ENCODE measurements at places on chromosomes 7 and 10. TPM values are rescaled to one million over a fixed set of nuclear protein-coding genes. Genes with fewer than 3 reads are reported as not detected.
A peak's percentile ranks its signal among the peaks of the same experiment; 100 is the strongest.

DNA sequence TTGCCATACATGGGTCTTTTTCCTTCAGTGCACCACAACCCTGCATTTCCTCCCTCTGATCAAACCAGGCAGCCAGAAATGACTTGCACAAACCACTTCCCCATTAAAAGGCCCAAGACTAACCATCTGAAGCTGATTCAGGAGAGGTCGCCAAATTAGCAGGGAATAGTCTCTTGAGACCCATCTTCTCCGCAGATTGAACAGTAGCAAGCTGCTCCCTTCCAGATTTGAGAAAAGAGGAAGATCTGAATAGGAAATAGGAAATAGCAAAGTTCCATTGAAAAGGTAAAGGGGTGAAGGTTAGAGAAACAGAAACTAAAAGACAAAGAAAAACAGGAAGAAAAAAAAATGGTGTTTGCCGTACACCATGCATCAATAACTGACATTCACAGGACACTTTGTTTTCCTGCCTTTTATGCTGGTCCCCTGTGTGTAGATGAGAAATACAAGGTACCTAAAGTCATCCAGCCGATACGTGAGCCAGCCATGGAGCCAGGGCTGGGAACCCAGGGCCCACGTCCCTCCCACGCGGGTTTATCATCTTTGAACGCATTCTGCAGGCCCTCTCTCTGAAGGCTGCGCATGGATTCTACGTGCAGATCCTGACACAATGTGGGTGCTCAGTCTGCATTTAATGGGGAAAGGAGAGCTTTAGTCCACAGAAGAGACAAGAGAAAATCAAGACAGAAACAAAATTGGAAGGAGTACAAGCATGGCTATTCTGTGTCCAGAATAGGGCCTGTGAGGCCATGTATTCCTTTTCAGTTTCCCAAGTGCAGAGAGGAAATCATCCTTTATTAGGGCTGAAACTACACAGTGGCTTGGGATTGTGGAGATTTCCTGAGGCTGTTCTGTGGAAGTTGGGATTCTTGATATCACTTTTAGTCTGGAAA is 268.4 kb upstream of the NPVF start:
- DNase-seq: no peak

- DNase-seq: no peak
Observed at GRCh38 chr7:131359136-131359776, 31.6 kb downstream of the MKLN1 start.

DNA sequence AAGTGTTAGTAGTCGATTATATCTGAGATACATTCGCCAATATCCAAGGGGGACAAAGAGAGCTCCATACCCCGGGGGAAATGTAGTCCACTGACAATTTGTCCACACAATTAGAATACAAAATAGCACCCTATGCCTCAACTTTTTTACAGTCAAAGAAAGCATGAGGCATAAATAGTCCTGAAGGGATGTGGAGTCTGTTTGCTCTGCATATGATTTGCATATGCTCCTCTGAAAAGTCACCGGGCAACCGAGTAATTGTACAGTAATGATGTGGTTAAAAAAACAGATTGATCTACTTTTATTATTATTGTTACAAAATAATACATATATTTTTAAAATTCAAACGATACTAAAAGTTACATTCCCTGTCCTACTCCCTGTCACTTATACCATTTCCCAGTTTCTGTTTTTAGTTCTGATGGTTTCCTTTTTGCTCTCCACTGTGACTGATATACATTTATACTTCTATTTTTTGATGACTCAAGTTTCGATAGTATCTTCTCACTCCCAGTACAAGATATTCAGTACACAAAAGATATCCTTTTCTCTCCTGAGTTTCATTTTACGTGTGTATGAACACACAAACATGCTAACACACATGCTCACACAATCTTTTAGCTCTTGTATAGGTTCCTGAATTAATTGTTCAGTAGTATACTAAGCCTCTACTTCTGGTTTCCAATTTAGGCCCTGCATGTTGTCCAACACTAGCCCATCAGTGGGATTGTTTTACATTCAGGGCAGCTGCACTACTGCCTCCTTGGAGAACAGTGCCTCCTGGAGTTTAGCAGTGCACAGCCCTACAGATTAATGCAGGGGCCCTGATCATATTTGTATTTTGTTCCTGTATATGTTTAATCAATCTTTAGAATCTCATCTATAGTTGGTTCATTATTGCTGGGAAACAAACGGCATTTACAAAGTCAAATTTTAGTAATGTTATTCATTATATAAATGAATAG is 130.9 kb downstream of the TES start:
- DNase-seq: no peak

ELN gene
- 354 TPM for total RNA-seq

DNA sequence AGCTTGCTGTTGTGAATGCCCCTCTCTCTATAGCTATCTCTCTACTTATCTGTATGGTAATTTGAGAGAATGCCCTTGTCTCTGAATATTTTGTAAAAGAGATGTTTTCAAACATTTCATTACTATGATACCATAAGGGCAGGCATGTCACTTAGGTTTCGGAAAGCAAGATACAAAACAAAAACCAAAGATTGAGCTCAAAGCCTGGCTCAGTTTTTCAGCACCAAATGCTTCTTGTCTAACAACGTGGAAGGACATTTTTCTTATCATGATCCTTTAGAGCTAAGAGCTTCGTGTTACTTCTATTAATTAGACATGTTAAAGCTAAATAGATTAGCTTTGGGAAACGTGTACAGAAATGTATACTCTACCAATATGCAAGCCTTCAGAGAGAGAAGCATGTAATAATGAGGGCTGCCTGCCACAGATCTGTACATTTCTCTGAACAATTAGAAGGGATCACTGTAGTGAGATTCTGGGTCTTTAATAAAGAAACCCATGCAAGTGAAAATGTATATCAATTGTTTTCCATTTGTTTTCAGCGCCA is 148.9 kb downstream of the ARID5B start:
- no peak for DNase-seq

DNA sequence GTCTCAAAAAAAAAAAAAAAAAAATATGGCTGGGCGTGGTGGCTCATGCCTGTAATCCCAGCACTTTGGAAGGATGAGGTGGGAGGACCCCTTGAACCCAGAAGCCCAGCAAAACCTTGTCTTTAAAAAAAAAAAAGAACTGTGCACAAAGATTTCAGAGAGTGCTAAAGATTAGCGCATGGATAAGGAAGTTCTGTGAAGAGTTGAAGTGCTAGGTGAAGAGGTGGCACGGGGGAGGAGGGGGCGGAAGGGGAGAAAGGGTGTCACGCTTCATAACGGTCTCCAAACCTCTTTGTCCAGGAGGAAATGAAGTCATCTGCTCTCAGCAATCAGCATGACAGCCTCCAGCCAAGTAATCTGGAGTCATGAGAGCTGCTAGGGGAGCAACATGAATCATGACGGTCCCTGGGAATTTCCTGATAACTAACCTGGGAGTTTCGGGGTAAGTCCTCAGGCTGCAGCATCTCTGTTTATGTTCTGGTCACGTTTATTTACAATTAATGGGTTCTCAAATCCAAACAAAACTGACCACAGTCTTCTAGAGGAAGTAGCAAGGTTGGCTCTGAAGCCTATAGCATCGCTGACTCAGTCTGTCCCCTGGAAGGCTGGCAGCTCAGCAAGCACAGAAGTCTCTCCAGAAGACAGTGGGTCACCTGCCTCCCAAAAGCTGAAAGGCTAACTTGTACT is 1.9 kb upstream of the PLAU start:
- no peak for DNase-seq

STK31 gene
- total RNA-seq: 0.62 TPM

DNA sequence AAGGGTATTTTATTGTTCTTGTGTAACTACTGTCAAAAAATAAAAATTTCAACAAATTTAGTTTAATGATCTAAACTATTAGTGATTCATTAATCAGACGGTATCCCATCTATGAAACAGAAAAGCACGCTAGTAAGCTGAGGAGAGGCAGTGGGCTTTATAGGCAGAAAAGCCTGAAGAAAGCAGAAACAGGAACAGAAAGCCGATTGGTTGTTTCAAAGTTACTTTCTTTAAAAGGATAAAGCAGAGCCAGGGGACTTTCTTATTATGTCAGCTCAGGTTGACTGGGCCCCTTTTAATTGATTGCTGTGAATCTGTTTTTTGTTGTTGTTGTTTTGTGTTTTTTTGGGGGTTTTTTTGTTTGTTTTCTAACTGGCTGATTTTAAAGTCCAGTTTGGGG is 105.5 kb downstream of the TES start:
- no peak for DNase-seq

- no peak for DNase-seq
Observed at GRCh38 chr7:154409703-154410311, 357.6 kb downstream of the DPP6 start.

GIMAP4 gene
- total RNA-seq: 40.4 TPM

- no peak for DNase-seq
Observed at GRCh38 chr7:110371709-110372108, 719.2 kb upstream of the LRRN3 start.

PIK3AP1 gene
- 14.5 TPM for total RNA-seq

- DNase-seq: no peak
Observed at GRCh38 chr7:13099154-13099795, 411.8 kb downstream of the ARL4A start.

- no peak for DNase-seq
Observed at GRCh38 chr7:12540850-12541249, 29.7 kb upstream of the SCIN start.

CRYGN gene
- total RNA-seq: 0.42 TPM

DNA sequence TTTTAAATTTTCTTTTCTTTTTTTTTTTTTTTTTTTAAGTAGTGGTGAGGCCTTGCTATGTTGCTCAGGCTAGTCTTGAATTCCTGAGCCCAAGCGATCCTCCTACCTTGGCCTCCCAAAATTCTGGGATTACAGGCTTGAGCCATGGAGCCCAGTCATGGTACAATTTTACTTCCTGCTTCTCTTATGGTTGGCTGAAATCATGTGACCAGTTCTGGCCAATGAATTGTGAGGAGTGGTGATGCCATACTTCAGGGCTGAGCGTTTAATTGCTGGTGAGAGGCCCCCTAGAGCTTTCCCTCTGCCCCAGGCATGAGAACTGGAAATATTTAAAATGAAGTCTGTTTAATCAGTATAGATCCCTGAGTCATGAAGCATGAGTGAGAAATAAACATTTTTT is 22.2 kb upstream of the BAIAP2L1 start:
- no peak for DNase-seq

DNA sequence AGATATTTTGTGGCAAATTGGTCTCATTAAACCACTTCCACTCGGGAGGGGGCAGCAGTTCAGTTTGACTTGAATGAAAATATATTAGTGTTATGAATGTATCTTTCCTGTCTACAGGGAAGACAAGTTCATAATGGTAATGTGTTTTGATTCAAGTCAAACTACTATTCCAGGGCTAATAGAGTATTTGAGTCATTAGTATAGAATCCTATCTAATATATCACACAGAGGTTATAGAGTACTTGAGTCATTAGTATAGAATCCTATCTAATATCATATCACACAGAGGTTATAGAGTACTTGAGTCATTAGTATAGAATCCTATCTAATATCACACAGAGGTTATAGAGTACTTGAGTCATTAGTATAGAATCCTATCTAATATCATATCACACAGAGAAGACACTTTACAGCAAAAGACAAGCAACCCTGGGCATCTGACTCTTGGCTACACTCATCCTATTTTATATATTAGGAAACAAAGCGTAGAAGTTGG is 199.7 kb upstream of the MAGI2 start:
- no peak for DNase-seq

- no peak for DNase-seq
Observed at GRCh38 chr7:71615017-71615416, 483.1 kb downstream of the GALNT17 start.

- DNase-seq: no peak
Observed at GRCh38 chr7:98681951-98682350, 64.9 kb downstream of the NPTX2 start.

DNA sequence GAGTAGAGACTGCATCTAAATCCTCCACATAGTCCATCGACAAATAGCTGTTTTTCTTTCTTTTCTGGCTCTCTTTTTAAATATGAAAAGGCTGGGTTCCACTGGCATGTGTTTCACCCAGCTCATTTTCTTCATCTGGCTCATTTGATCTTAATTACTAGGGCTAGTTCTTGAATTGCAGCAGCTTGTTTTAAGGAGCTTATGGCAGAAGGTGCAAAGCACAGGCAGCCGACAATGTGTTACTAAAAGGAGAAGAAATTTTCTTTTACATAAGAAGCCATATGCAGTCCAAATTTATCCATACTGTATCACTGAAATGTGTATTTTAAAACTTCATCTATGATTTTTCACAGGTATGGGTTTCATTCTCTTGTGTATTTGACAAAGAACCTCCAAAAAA is 205.6 kb upstream of the PTER start:
- no peak for DNase-seq

PGAM2 gene
- total RNA-seq: 2.1 TPM

- DNase-seq: no peak
Observed at GRCh38 chr10:9824631-9825071, 1193.0 kb upstream of the CELF2 start.

CAV1 gene
- 291 TPM for total RNA-seq

ZNF365 gene
- 0.10 TPM for total RNA-seq

CYP3A5 gene
- 1.8 TPM for total RNA-seq

GRCh38 chr7:105743351-105744090 is 132.9 kb downstream of the ATXN7L1 start:
- DNase-seq: no peak

- DNase-seq: no peak
Observed at GRCh38 chr10:21100871-21101514, 203.9 kb upstream of the NEBL start.

PLCE1 gene
- 2.5 TPM for total RNA-seq

HECW1 gene
- 0.24 TPM for total RNA-seq

DNA sequence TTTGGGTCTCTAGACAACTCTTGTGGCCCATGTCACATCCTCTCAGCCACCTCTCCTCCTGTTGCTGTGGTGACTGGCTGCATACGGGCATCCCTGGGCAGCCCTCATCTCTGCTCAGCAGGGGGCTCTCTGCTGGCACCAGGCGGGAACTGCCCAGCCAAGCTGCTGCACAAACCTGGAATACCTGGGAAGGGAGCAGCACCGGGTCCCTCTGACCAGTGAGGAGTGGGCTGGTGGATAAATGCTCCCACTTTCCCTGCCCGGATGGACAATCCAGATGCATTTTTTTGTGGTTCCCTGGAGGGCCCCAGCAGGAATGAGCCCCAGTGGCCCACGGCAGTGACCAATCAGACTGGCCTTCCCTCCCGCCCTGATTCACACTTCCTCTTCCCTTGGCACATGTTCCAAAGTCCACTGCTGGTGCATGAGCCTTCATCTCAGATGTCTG is 21.9 kb downstream of the GRID1 start:
- peak; percentile 75 for DNase-seq

GRCh38 chr10:99057936-99058690 is 177.5 kb downstream of the HPSE2 start:
- no peak for DNase-seq

R3HCC1L gene
- total RNA-seq: 8.4 TPM

- DNase-seq: no peak
Observed at GRCh38 chr10:52879091-52879807, 106.7 kb upstream of the MBL2 start.

MMRN2 gene
- 57.0 TPM for total RNA-seq

BMI1 gene
- 71.7 TPM for total RNA-seq

HMX2 gene
- total RNA-seq: not detected

GRCh38 chr7:16889305-16889704 is 7.5 kb upstream of the AGR3 start:
- DNase-seq: no peak

IRF5 gene
- total RNA-seq: 5.8 TPM

All from posterior vena cava (tissue), 2 donors.